Stimulated activated naive CD4-positive, alpha-beta T cell (primary cell): ENCODE measurements at places on chromosomes 12 and 14.
A peak's percentile ranks its signal among the peaks of the same experiment; 100 is the strongest.

- no peak for DNase-seq
Measured at GRCh38 chr14:65462411-65462810, 49.9 kb downstream of the FUT8 start.

DNA sequence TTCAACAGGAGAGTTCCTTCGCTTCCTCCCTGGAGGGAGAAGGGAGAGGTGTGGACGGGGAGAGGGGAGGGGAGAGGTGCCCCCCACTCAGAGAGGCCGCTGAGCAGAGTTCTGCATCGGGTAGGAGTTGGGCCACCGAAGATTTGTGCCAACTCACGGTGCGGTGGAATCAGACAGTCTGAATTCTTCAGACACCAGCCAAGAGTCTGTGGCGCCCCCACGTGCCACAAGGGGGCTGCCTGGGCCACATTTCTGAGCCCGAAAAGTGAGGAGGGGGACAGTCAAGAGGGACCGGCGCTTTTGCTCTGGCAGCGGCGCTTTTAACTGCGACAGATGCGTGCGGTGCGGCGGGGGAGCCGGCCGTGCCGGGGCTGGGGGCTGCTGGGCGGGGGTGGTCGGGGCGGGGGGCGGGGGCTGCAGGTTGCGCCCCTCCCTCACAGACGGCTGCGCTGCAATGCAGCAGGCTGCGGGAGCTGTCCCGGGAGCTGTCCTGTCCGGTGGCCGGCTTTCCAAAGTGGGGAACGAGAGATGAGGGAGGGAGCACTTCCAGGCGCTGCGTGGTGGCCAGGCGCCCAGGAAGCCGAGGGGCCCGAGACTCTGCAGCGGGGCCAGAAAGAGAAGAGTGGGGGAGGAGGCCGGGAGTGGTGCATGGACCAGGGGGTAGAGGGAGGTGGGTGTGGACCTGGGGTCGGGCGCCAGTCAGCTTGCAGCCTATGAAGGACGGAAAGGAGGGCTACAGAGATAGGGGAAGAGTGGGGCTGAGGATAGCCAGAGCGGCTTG is 975 bp upstream of the RTL1 start:
- DNase-seq = no peak

- DNase-seq = no peak
Measured at GRCh38 chr14:33631021-33631420, 319.9 kb downstream of the EGLN3 start.

DNA sequence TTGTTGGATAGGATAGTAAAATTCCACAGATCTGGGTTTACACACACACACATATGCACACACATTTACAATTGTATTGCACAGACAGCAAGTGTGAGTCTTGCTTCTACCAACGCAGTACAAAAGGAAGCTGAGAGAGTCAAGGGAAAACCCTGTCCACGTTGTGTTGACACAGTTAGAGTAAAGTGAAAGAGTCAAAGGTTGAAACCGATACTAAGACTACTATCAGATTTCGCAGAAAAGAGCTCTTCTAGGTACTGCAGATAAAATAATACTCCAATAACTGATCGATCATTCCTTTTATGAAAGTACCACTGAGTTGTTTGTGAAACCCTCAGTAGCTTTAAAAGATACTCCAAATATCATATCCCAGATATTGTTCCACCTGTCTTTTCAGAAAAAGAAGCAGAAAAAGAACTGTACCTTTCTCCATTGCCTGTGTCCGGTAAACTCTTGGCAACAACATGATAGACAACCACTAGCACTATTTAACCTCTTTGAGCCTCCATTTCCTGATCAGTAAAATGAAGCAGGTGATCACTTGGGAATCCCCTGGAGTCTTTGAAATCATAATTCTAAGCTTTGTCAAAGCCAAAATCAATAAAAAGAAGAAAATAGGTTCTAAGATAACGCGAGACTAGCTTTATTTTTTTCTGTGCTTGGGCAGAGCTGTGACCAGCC is 224.6 kb upstream of the FOXN3 start:
- DNase-seq = peak; percentile 18

DNA sequence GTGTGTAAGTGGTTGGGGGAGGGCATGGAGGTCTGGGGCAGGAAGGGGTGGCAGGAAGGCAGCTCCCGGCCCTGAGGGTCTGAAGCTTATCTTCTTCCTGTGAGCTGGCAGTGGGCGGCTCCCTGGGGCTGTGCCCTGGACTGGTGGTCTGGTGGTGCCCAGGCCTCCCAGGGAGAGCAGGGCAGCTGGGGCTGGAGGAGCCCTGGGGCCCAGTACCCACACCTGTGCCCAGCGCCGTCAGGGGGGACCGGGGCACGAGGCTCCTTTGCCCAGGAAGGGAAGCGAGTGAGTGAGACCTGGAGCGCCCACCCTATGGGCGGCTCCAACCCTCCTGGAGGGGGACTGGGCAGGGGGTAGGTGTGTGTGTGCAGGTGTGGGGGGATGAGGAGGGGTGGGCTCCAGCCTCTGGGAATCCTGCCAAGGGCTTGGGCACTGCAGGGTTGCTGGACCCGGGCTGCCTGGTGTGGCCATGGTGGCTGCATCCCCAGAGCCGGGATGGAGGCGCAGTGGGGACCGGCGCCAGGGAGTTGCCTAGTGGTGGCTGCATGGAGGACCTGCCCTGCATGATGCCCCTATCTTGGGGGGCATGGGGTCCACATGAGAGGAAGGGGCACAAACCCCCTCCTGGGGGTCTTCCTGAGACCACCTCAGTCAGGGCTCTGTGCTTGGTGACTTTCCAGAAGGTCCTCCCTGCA is 353.6 kb downstream of the TMEM121 start:
- no peak for DNase-seq

GRCh38 chr14:63962906-63963305 is 110.1 kb downstream of the SYNE2 start:
- DNase-seq = no peak

DNA sequence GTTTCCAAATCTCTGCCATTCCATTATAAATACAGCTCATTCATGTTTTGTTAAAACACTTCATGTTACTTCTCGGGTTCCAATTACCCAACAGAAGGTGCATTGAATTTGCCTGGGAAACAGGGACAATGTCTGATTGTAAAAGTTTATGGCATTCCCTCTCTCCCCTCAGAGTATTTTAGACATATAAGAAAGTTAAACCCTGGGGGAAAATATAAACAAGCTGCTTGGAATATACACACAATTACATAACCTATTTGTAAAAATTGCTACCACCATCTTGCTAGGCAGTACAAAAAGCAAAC is 60.0 kb downstream of the BTG1 start:
- DNase-seq = no peak
